ENCODE measurements at places on chromosomes 7 and 10.

GRCh38 chr10:75292794-75293445 lies 57.2 kb upstream of the COMTD1 start:
- no peak for DNase-seq

GRCh38 chr10:13765641-13766341 lies 179.0 kb downstream of the PRPF18 start:
- DNase-seq: no peak

- no peak for DNase-seq
Measured at GRCh38 chr10:14556285-14556956, 218.3 kb downstream of the FAM107B start.

DNA sequence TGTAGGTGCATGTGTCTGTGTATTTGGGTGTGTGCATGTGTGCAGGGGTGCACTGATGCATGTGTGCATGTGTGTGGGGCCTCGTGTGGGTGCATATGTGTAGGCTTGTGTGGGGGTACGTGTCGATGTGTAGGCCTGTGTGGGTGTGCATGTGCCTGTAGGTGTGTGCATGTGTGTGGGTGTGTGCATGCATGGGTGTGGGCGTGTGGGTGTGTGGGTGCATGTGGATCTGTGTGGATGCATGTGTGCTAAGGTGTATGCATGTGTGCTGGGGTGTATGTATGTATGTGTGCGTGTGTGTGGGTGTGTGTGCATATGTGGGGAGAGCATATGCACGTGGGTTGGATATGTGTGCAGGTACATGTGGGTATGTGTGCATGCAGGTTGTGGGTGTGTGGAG lies 73.2 kb downstream of the NKX6-2 start:
- DNase-seq: no peak

DNA sequence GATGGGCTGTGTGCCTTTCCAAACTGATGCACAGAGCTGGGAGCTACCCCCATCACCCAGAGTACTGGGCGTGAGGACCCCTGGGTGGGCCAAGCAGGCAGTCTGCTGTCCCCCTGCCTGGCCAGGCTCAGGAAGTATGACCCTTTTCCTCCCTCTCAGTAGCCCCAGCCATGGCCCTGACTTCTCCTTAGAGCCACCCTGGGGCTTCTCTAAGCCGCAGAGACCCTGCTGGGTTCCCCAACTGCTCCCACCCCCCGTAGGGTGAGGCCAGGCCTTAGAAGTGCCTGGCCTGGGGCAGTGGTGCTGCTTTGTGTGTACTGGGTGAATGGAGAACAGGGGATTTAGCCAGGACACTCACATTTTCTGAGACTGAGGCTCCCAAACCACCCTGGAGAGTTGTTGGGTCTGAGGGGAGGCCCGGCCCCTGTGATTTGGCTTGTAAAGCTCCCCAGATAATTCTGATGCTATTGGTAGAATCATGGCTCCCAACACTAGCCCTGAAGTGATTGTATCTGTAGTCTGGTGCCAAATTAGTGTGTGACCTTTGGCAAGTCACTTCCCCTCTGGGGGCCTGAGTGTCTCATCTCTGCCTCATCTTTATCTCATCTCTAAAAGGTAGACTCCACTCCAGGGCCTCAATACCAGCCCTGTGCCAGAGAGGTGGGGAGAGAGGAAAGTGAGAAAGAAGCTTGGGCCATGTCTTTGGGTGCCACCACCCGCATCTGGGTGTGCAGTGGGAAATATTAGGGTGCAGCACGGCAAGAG lies 99.7 kb upstream of the PPIF start:
- DNase-seq: no peak

DNA sequence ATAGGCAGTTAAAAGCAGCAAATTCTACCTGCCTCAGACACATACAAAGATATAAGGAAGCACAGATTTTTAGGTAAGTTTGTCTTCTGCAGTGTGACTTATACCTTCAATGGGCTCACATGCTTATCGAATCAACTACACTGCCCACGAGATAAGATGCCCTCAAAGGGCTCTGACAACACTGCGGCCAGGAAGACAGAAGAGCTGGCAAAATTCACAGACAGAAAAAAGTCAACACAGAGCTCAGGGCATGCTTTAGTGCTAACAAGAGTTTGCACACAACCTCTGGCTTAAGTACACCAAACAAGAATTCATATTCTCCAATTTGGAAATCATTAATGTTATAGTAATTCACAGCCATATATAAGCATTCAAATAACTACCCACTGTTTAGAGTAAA lies 62.3 kb downstream of the LARP4B start:
- DNase-seq: no peak

DNA sequence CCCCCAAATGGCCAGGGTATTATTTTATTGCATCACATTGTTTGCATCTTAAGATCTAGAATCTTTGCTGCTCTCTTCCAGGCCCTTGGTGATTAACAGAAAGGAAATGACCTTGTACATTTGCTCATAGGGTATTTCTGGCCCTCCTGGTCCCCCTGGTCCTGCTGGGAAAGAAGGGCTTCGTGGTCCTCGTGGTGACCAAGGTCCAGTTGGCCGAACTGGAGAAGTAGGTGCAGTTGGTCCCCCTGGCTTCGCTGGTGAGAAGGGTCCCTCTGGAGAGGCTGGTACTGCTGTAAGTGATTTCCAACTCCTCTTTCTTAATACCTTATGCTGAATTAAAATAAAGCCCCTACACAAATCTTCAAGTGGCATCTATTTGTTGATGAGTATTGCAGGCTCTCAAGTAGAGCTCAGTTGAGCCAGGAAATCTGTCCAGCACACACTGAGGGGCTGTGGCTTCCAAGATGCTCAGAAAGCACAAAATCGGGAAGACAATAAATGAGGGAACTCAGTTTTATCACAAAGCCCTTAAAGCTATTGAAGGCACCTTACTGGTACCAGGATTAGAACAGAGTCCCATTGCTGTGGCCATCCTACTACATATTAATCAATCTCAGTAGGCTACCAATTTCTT lies 28.2 kb downstream of the COL1A2 start:
- DNase-seq: no peak

DNA sequence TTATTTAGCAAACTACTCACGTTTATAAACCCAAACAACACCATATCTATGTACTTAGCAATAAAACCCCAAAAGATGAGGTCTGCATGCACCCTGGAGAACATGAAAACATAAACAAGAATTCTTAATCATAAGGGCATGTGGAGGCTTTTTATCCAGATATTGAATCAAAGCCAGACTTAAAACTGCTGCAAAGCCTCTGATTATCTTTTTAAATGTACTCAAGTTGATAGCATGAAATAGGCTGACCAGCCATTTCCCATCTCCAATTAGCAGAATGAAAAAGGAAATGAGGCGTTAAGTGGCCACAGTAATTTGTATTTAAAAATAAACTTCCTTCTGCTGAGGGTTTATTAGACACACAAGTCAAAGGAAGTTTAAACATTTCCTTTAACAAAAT lies 48.3 kb downstream of the ITIH5 start:
- DNase-seq: no peak

DNA sequence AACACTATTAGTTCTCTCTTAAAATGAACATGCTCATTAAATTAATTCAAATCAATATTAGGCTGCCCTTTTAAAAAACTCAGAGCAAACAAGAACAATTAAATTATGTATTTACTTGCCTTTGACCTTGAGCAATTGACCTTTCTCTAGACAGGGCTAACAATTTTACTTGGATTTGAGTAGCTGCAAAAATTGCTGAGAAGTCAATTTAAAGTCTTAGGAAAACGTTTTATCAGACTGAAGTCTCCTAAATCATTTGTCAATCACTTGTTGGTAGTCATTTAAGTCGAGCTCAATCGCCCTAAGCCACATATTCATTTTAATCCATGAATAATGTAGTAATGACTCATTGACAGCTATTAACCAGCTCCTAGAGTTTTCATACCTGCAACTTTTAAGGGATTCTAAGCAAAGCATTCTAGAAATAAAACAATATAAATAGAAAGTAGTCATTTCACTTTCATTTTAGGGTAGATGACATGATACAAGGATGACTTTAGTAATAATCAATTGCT lies 84.9 kb upstream of the SEC61G start:
- no peak for DNase-seq

- DNase-seq: no peak
Measured at GRCh38 chr10:19628767-19629560, 187.3 kb upstream of the PLXDC2 start.

- peak; percentile 27 for DNase-seq
Measured at GRCh38 chr10:101029520-101030295, 1.2 kb downstream of the PDZD7 start.

DNA sequence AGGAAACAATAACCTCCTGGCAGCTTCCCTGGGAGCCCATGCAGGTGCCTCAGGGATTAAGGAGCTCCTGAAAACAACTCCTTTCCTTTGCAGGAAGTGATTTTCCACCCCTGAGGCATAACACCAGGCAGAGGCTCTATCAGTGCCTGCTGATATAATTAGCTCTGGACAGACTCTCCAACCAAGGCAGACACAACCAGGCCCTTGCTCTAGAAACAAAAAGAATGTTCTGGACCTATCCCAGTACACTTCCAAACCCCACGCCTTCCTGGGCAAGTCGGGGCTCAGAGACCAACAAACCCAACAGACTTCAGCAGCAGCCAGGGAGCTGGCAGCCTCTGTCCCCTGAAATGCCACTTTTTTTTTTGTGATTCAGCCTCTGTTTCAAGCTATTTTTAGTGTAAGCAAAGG lies 247.1 kb downstream of the KCNMA1 start:
- DNase-seq: no peak

GRCh38 chr10:11208908-11209829 lies 191.5 kb downstream of the CELF2 start:
- no peak for DNase-seq

- DNase-seq: no peak
Measured at GRCh38 chr7:42770114-42770513, 141.8 kb downstream of the C7orf25 start.

- DNase-seq: no peak
Measured at GRCh38 chr10:33542752-33543505, 208.5 kb upstream of the NRP1 start.

- DNase-seq: no peak
Measured at GRCh38 chr7:48473205-48473865, 302.1 kb downstream of the ABCA13 start.

- no peak for DNase-seq
Measured at GRCh38 chr10:106593876-106594275, 570.6 kb downstream of the SORCS1 start.

Data from NCI-H2107 (cell line).